ENCODE measurements at places on chromosomes 11 and 22.

GRCh38 chr11:85809191-85809590, 1.8 kb downstream of the SYTL2 start:
- DNase-seq = no peak

DNA sequence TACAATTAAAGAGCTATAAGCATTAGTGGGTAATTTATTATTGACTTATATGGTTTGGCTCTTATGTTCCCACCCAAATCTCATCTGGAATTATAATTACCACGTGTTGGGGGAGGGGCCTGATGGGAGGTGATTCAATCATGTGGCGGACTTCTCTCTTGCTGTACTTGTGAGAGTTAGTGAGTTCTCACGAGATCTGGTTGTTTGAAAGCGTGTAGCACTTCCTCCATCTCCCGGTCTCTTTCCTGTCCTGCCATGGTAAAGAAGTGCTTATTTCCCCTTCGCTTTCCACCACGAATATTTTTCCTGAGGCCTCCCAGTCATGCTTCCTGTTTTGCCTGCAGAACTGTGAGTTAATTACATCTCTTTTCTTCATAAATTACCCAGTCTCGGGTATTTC, 28.1 kb upstream of the CHORDC1 start:
- DNase-seq = peak; percentile 4

DNA sequence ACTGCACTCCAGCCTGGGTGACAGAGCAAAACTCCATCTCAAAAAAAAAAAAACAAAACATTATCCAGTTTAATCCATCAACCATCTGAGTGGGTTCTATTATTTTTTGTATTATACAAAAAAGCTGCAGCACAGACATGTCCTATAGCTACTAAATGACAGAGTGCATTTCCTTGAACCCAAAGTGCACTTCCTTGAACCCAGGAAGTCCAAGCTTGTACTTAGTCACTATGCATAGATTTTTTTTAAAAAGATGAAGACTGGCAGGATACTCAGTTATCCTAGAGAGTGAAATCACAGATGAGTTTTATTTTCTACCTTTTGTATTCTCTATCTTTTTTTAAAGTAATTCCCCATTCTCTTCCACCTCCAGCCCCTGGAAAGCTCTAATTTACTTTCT, 8.0 kb upstream of the RRAS2 start:
- DNase-seq = no peak

DNA sequence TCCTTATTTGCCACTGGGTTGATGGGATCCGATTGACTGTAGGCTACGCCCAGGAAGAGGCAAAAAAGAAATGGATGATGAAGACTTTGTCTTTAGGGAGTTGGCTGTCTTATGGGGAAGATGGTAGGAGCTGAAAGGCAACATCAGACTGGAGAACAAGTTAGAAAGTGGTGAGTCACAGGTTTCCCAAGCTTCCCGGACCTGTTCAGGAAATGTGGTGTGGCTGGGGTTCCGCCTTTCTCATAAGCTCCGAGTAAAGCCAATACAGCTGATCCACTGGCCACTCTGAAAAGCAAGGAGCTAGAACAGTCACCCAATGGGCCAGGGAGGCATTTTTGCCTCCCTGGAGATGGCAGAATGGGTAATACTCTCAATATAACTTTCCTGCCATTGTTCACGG, 194.5 kb downstream of the SNX19 start:
- DNase-seq = no peak

DNA sequence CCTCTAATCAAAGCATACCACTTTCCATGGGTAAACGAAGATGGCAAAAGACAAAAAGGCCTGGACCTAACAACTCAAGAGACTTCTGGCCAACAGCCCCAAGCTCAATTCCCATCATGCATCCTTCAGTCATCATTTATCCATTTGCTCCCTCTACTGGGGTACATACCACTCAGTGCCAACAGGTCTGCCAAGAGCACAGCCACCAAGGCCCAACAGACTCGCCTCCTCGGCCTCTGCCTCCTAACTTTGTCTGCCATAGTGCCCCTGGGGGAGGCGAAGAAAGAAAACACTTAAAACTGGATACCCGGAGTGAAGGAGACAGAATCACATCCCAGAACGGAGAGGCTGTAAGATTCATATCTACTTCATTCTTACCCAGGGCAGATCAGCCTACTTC, 1.1 kb downstream of the HYOU1 start:
- DNase-seq = no peak

- no peak for DNase-seq
Measured at GRCh38 chr11:19368726-19369375, 128.1 kb upstream of the E2F8 start.

GRCh38 chr22:48337957-48338792, 1489.5 kb downstream of the BRD1 start:
- DNase-seq = no peak

Data from stimulated activated CD4-positive, alpha-beta T cell treated with anti-CD3 and anti-CD28 coated beads, Interleukin-4, amount 100 ng/mL, for 1 hour (primary cell).